Pons (tissue), 1 donor: ENCODE measurements at places on chromosomes 3 and 15.

DNA sequence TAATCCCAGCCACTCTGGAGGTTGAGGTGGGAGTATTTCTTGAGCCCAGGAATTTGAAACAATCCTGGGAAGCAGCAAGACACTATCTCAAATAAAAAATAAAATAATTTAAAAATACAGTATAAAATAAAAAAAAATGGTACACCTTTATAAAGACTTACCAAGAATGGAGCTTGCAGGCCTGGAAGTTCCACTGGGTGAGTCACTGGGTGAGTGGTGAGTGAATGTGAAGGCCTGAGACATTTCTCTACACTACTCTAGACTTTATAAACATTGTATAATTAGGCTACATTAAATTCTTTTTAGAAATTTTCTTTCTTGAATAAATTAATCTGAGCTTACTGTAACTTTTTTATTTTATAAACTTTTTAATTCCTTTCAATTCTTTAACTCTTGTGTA, 609.1 kb upstream of the BCHE start:
- no peak for DNase-seq

- peak; percentile 79 for DNase-seq
Measured at GRCh38 chr15:57667171-57667849, 39.2 kb upstream of the POLR2M start.

DNA sequence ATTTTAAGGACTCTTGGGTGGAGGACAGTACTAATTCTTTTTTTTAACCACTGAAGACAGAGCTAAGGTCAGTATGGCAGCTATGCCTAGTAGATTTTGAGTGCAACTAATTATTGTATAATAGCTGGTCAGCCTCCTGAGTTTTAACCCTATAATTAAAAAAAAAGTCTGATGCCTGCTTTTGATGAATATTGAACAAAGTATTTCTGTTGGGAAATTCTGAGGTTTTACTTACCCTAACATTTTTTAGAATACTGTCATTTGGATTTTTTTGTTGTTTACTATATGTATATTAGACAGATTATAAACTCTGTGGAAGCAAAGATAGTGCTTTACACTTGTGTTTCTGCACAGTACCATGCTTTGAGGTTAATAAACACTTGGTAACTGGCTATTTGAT, 20.8 kb downstream of the TCF12 start:
- no peak for DNase-seq

- DNase-seq = no peak
Measured at GRCh38 chr15:70817266-70817665, 36.7 kb downstream of the LARP6 start.

DNA sequence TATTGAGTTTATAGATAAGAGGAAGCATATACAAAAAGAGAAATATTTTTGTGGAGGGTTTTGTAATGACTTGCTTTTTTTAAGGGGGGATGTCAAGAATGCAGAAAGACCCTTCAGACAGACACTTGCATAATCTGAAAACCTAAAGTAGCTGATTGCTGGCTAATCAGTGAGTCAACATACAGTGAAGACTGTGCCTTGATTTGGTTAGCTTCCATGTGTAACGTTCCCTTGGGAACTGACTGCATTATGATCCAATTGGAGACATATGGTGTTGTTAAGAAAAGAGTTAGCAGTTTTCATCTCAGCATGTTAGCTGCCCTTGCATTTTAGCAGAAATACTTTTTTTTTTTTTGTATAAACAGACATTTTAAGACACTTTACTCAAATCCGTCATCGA, 483.2 kb downstream of the RBMS3 start:
- no peak for DNase-seq

DNA sequence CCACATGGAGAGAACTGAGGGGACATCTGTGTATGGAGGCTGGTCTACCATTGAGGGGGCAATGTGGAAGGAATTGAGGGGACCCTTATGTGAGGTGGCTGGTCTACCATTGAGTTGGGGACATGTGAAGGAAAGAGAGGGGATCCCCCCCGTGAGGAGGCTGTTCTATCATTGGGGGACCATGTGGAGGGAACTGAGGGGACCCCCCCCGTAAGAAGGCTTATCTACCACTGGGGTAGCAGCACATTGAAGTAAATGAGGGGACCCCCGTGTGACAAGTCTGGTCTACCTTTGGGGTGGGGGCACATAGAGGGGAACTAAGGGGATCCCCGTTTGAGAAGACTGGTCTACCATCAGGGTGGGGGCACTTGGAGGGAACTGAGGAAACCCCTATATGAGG, 158.0 kb downstream of the FBLN2 start:
- no peak for DNase-seq
